T follicular helper cell (primary cell): ENCODE measurements at places on chromosomes 3 and 15.

- DNase-seq, result peak; percentile 27
These were observed 453.7 kb downstream of the FOXP1 start for GRCh38 chr3:71129611-71130431.

GRCh38 chr15:92079647-92080255, 226.2 kb downstream of the SLCO3A1 start:
- no peak for DNase-seq

DNA sequence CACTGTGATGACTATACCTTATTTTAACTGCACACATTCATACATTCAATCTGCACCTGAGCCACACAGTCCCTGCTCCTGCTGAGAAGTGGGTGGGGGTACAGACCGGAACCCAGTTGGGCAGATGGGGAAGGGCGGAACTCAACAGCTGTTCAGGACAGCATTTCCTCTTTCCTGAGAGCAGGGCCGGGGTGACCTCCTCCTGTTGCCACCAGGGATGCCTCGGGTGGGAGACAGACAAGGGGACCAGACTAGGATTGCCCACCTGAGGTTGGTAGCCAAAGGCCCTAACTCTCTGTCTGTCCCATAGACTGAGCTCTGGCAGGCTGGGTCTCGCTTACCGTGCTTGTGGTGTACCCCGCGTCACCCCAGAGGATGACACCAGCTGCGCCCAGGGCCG, 3.9 kb downstream of the HYAL2 start:
- DNase-seq, result no peak

DNA sequence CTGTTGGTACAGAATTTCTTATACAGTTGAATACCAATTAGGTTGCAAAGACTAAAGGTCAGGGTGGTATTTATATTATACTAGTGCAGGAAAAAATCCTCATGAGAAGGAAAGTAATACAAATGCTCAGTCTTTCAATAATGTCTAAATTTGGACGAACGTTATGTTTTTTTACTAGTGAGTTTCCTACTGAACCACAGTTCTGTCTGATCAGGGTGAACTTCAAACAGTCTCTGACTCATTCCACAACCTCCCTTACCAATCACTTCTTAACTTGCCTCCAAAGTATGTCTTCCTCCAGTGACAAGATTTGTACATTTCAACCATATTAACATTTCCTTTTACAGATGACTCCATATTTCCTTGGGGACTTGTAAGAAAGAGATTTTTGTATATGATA, 3.4 kb downstream of the TMEM212 start:
- DNase-seq, result no peak

- DNase-seq, result no peak
These were observed 82.4 kb upstream of the PRR23C start for GRCh38 chr3:139127101-139127500.

- no peak for DNase-seq
These were observed 36.5 kb downstream of the ITGB5 start for GRCh38 chr3:124850633-124851032.

DNA sequence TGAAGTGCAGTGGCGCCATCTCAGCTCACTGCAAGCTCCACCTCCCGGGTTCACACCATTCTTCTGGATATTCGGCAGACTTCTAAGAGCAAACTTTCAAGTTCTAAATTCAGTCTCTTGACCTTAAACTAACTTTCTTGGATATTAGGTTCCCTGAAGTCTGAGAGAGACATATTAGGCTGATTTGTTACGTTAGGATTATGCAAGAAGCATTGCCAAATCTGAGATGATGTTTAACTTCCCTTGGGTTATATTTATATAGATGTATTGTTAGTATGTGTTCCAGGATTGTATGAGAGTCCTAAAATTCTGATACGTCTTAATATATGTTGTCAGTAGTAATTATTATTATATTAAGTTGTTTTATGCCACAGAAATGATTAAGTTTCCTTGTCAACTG, 80.1 kb downstream of the SLC6A1 start:
- no peak for DNase-seq

DNA sequence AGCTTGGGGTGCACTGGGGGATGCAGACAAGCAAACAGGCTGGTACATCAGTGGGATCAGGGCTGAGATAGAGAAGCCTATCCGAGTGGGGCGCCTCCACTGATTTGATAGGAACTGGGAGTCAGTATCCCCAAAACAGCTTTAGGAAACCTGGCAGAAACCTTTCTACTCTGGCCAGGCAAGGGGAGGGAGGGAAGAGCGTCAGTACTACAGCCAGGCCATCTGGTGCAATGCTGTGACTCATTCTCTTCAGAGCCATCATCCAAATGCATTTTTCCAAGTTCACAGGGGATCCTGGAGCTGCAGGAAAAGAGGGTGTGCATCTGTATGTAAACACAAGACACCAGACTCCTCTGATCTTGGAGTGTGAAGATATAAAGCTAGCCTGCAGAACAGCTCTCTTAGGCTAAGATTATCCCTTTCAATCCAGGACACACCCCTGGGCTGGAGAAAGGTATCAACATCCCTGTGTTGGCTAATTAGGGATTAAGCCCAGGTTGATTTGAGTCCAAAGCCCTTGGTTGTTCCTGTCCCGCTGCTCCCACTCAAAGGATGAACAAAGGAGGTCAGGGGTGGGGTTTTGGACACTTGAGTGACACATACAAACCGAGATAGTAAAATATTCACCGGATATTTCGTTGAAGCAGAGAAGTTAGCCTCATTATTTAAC, 9.3 kb downstream of the GALNT15 start:
- no peak for DNase-seq

DNA sequence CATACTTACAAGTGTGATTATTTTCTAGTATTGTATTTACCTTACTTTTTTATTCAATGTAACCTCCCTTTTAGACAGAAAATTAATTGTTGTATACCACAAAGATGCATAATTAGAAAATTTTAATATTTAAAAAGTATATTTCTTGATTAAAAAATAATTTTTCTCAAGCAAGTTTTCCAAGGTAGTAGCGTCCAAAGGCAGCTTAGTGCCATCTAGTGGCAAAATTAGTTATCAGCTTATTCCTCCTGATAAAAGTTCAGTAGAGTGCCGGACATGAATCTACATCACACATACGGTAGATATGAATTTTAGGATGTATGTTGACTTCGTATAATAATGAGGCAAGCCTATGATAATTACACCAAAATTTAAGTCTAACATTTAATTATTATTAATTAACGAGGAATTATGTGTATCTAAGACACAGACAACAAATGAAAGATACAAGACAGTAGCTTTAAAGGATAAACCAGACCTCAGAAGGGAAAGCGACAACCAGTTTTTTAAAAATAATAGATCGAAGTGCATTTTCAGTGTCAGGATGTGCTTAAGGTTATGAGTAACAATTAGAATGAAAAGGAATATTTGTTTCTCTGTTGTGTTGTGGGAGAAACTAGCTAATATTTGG, 405.9 kb downstream of the ROBO1 start:
- no peak for DNase-seq

DNA sequence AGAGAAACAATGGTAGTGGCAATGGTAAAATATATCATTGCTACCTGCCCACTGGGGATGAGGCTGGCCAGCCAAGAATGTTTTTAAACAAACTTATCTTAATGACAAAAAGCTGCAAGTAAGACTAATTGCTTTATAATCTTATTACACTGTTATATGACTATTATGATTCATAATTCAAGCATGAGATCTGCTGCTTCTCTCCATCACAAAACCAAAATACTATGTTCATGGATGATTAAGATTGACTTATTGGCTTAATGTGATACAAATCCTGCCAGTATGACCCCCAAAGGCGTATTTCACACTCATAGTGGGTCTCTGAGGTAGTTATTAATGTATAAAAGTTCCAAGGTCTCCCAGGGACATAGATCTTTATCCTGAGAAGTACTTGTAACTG, 52.6 kb downstream of the FBN1 start:
- no peak for DNase-seq

DNA sequence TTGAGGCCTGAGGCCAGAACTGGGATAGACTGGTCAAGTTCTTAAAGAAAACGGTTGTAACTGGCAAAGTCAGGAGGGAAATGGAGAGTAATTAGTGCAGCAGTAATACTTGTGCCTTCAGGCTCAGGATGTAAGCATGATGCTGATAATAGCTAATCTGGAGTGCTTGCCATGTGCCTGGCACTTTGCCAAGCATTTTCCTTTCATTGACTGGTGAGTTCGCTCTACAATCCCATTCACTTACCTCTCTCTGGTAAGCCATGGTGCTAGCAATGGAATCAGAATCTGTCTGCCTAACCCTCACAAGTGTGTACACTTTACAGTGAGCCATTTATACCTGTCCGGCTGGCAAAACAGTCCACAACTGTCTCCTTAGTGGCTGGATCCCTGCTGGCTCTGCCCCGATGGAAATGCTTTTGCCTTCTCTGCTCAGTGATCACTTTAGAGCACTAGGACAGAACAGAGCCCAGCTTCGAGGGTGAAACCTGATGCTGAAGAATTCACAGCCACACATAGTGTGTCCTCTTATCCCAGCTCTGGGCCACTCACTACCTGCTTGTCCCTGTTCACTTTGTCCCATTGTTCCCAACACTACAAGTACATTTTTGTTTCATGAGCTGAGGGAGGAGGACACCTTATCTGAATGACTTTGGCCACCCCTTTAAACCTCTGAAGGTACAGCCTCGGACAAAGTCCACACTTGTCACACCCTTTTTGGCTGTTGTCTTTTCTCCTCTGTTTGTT, 10.3 kb downstream of the CHP1 start:
- no peak for DNase-seq

GRCh38 chr3:71454512-71455403, 128.8 kb downstream of the FOXP1 start:
- DNase-seq, result no peak

DNA sequence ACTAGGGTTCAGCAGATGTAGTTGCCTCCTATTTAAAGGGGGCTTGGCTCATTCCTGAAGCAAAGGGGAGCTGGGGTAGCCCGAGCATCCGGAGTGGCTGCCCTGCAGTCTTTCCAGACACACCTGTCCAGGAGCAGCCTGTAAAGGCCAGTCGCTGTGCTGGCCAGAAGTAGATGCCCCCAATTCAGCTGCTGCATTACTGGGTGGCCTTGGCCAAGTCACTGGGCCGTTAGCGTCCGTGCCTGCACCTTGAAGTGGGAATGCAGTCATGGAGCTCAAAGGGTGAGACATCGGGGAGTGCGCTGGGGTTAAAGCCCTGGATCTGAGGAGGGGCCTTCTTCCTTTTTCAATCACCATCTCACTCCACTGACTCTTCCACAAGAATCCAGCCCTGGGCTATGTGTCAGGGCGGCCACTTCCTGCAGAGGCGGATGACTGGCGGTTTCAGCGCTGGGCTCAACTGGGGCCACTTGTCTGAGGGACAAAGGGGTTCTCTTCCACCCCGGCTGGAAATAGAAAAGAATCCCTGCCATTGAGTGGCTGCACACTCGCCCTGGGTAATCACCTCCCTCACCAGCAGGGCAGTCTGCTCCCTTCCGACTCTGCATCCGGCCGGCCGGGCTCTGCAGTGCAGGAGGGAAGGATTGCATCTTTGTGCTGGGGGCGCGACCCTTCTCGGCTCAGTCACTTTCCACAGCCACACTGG, 11.8 kb downstream of the ALDH1A3 start:
- no peak for DNase-seq

- DNase-seq, result no peak
These were observed at the start of gene FAM3D for GRCh38 chr3:58666683-58667082. Gene FAM3D, minus strand, starts transcription at chr3:58666774. Its CDS starts 11,211 bp downstream, at chr3:58655563.

DNA sequence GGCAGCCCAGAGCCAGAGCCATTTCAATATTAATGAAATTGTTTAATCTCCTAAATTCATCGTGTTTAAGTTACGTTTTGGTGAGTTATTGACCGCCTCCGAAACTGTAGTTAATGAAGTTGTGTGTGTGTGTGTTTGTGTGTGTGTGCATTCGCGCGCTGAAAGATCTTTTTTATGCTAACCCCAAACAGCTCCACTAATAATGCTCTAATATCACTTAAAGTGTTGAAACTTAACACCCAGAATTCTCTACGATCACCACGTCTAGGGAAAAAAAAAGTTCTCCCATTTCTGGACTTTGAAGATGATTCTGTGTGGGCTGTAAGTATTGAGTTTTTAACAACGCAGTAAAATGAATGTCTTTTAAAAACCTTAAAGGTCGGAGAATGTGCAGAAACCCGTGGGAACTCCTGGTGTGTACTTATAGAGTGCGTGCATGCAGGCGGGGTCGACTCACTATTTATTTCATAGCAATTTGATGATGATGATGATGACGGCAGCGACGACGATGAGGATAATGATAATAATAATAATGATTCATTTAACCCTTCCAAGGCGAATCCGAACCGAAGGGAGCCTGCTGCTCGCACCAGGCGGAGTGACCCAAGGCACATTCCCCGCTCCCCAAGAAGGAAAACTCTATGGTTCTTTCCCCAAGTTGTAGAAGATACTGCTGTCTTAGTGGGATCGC, 1.4 kb upstream of the FOXB1 start:
- no peak for DNase-seq

GRCh38 chr15:65386886-65387285, 9.1 kb upstream of the IGDCC3 start:
- DNase-seq, result no peak

GRCh38 chr15:48965972-48966371, 2.3 kb upstream of the SHC4 start:
- no peak for DNase-seq

GRCh38 chr15:50183112-50183794, 1.3 kb downstream of the SLC27A2 start:
- DNase-seq, result no peak

GRCh38 chr3:39216176-39216790, 23.9 kb upstream of the XIRP1 start:
- no peak for DNase-seq

DNA sequence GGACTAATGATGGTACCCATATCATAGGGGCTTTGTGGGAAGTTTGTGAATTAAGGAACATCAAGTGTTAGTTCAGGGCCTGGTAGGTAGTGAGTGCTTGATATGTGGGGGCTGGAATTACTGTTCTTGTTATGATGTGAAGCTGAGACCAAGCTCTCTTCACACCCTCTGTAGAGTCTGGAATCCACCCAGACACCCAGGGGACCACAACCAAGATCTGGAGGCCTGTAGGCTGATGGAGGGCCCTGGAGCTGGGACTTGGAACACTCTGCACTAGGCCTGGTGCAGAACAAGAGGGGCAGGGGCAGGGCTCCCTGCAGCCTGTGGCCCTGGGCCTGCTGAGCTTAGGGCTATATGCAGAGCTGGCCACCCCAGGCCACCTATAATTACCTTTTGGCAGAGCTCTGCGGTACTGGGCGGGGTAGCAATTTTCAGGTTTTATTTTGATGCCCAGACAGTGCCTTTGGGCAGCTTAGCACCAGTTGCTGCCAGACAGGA, 13.1 kb upstream of the PRKCD start:
- DNase-seq, result no peak

DNA sequence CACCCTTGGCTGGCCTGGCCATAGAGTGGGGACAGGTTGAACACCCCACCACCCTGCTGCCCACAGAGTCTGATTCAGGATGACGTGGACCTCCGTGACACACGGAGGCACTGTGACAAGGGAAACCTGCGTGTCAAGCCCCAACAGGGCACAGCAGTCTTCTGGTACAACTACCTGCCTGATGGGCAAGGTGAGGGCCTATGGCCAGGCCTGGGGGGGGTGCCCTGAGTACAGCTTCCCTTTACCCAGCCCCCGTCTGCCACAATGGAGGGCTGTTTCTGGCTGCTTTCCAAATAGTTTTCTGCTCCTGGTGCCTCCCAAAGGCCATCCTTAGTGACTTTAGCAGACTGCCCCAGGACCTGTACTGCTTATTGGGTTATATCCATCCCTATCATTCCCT, 1.2 kb upstream of the WDR6 start:
- no peak for DNase-seq
